ENCODE measurements at places on chromosomes 2 and 18.
A peak's percentile ranks its signal among the peaks of the same experiment; 100 is the strongest.

- DNase-seq = no peak
These were observed 273.5 kb downstream of the PIK3C3 start for GRCh38 chr18:42228581-42228980.

DNA sequence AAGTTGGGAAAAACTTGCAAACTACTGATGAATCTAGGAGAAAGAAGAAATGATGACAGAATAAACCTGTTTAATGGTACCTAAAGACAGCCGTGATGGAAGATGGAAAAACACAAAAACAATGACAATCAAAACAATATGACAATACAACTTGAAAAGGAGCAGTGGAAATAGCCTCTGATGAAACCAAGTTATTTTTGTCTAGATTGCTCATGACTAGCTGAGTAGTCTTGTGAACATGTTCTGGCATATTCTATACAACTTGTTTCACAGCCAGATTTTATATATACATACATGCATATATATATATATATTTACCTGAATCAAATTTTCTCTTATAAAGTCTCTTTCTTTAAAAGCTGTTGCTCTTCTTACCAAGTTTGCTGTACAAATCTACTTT is 439.1 kb downstream of the TGIF1 start:
- DNase-seq = no peak

- peak; percentile 79 for DNase-seq
These were observed 96.3 kb downstream of the FAM210A start for GRCh38 chr18:13629841-13630715.

- DNase-seq = no peak
These were observed 7.1 kb upstream of the PPP1R1C start for GRCh38 chr2:181978351-181979150.

All from hindlimb muscle (tissue), 1 donor.